ENCODE measurements at places on chromosomes 7 and 10.

- no peak for DNase-seq
Measured at GRCh38 chr10:132058793-132059759, 6.7 kb upstream of the JAKMIP3 start.

- no peak for DNase-seq
Measured at GRCh38 chr10:126155528-126155927, 232.7 kb downstream of the ADAM12 start.

GRCh38 chr10:78968943-78969342 is 99.8 kb upstream of the ZMIZ1 start:
- no peak for DNase-seq

DNA sequence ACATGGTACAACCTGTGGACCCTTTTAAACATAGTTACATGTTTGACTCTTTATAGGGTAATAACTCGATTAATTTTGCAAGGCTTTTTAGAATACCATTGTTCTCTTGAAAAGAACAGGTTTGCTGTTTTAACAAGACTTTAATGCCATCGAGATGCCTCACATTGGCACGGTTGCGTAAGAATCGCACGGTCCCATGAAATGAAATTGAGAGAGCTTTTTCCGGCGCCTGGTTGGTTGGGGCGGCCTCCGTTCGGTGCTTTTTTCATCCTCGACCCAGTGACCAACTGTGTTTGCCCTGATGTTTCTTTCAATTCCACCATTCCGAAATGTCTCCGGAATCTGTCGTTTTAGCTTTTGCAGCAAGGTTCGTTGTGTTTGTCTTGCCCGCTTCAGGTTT is 142.4 kb downstream of the CUX1 start:
- no peak for DNase-seq

GRCh38 chr7:157009778-157010587 is 480 bp downstream of the MNX1 start:
- DNase-seq, result no peak

GRCh38 chr7:55239406-55239805 is 125.7 kb upstream of the LANCL2 start:
- no peak for DNase-seq

GRCh38 chr7:7207876-7208275 is 25.5 kb downstream of the C1GALT1 start:
- no peak for DNase-seq

DNA sequence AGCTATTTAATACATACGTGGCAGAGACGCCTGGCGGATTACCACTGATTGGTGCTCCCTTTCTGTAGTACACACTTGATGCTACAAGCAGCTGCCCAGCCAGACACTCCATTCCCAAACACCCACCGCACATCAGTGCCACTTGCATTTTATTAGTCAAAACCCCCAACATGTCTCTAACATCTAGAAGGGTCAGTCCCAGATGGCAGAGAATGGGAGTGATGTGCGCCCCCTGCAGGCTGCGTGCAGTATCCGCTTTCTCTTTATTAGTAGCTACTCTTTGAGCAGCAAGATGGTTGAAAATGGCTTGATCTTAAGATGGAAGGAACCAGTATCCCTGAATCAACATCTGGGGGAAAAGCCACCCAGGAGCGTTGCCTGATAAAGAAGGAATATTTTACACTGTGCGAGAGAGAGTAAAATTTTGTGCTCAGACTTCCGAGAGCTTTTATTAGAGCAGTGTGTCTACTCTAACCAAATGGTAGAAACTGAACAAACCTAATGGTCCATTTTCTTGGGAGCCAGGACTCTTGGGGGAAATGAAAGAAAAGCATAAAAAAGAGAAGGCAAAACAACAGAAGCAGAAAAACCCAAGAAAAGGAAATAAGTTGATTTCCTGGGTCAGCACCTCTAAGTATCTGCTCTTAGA is 78.3 kb downstream of the ST8SIA6 start:
- DNase-seq, result no peak

DNA sequence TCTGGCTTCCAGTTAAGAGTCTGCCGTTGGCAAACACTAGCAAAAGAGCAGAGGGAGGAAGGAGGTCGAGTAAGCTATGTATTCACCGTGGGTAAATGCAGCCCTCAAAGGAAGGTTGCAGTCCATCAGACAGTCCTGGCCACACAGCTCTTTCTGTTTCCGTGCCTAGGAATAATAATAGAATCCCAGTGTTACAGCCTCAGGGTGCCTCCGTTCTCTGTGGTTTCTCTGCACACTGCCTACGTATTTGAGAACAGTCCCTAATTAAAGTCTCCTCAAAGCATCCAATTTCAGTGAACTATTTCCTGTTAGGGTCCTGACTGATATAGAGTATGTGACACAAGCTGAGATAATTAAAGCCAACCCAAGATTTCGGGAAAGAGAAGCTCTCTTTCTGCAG is 176.7 kb downstream of the GPAM start:
- DNase-seq, result no peak

DNA sequence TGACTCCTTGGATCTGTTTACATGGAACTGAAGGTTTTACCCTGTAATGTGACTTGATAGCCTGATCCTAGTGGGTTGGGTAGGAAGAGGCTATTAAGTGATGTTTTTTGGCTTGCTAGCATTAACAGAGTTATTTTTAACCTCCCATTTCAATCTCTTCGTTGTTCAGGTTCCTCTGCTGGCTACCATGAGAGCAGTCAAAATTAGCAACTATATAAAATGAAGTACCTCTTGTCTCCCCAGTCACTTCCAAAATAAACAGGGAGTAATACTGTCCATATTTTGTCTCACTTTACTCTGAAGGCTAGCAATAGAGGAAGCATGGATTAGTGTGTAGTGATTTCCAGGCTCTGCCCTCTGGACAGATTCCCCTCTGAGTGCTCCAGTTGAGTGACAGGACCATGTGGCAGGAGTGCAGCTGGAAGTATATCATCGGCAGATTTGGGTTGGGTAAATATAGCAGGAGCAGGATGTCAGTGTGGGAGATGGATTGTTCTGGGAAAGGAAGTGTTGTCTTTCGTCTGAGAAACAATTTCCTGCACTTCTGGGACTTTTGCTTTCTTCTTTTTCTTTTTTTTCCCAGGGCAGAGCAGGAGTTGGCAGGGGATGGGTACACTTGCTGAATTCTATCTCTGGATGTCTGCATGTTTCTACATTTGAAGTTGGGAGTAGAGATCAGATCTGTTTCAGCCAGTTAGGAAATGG is 35.2 kb downstream of the GBF1 start:
- no peak for DNase-seq

DNA sequence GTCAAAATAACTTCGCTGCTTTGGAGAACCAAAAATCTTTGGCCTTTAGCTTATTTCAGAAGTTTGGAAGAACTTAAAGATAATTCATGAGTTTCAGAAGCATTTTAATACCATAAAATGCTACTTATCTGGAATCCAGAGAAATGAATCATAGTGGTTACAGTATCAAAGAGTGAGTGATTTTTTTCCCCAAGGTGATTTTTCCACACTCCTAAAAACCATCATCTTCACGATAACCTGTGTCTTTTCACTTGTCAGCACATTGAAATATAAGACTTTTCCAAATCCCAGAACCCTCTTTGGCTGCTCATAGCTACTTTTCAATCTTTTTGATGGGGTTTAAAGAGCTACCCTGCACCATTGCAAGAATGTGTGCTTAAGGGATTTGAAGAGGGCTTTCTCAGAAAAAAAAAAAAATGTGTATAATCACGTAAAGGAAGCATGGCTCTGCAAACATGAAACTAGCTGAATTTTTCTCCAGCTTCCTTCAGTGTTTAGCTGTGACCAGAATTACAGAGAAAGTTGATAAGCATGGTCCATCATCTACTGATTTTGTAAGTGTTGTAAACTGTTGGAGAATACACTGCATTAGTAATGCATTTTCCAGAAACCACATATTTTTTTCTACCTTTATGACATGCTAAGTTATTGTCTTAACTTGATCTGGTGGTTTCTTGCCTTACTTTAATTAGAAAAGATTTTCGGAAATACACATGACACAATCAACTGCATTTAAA is 134.9 kb downstream of the BICC1 start:
- DNase-seq, result no peak

DNA sequence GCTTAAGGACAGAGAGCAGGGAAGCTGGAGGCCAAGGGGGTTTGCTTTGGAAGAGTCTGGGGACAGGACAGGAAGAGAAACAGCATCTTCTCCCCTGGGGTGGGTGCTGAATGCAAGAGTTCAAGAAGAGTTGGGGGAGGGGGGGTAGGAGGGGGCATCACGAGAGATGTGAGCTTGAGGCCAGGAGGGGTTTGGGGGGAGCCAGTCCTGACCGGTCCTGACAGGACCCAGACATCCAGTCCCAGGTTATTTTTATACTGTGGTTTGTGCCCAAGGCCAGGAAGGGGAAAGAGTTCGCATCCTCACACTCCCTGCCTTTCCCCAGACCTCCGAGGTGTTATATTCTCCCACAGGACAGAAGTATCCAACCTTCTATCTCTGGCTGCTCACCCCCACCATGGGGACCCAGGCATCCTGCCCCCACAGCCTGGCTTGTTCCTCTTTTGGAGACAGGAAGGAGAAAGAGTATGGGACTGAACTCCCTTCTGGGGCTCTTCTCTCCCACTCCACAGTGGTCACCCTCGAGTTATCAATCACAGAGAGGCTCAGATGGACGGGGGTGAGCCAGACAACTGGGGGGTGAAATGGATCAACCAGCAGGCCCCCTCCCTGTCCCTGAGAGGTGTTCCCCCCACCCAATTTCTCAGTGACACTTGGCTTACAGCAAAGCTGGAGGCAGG is 2.8 kb downstream of the TSC22D4 start:
- DNase-seq, result no peak

- no peak for DNase-seq
Measured at GRCh38 chr7:155405399-155406318, 52.3 kb upstream of the EN2 start.

GRCh38 chr10:55837273-55837672 is 523.8 kb downstream of the ZWINT start:
- no peak for DNase-seq

DNA sequence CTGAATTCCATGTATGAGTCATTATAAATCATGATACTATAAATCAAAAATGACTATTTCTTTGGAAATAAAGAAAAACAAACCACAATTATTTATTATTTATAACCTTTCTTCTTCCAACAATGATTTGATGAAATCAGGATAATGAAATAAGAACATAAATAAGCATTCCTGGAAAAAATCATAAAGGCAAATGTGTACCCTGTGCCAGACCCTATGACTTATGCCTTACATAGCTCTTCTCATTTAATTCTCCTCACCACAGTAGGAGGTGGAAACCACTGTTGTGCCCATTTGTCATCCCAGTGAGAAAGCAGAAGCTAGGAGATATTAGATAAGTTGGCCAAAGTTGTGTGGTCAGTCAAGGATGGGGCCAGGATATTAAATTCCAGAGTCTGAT is 255.1 kb downstream of the DOCK4 start:
- no peak for DNase-seq

DNA sequence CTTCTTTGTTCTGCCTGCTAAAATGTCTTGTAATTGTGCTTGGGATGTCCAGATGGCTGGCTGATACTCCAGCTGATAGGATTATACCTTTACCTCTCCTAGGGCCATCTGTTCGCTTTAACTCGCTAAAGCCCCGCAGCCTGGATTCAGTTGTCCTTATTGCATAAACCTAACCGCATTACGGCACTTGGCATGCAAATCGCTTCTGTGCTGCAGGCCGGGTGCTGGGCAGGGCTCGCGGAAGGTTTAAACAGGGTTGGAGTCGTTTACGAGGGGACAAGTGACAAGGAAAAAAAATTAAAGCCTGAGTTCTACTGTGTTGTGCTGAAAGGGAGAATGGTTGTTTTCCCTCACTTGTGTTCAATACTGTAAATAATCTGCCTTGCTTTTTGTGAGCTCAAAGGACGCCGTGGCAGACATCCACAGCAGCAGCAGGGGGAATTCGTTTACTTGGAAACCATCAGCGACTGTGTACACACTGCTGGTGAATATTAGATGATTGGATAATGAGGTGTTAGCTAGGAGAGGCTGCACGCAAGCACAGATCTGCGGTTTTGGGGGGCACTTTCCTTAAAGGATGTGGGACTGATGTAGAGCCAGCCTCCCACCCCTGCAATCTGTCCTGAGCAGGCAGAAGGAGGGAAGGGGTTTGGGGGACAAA is 93.0 kb downstream of the EBF3 start:
- no peak for DNase-seq

- DNase-seq, result no peak
Measured at GRCh38 chr7:28362812-28363211, 49.5 kb upstream of the CREB5 start.

DNA sequence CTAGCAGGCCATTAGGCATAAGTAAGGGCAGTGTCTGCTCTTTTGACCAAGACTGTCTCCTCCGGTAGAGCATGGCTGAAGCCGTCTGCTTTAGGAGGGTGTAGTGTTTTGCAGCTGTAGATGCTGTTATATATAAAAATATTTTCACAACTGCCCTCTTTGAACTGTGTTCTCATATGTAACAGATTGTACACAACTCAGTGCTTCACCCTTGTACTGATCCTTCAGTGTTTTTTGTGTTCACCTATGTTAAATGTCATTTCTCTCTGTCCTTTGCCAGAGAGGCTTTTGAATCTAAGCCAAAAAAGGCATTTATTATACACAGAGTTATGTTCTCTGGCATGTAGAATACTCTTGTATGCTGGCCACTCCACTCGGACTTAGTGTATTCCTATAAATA is 135.5 kb downstream of the BICC1 start:
- no peak for DNase-seq

DNA sequence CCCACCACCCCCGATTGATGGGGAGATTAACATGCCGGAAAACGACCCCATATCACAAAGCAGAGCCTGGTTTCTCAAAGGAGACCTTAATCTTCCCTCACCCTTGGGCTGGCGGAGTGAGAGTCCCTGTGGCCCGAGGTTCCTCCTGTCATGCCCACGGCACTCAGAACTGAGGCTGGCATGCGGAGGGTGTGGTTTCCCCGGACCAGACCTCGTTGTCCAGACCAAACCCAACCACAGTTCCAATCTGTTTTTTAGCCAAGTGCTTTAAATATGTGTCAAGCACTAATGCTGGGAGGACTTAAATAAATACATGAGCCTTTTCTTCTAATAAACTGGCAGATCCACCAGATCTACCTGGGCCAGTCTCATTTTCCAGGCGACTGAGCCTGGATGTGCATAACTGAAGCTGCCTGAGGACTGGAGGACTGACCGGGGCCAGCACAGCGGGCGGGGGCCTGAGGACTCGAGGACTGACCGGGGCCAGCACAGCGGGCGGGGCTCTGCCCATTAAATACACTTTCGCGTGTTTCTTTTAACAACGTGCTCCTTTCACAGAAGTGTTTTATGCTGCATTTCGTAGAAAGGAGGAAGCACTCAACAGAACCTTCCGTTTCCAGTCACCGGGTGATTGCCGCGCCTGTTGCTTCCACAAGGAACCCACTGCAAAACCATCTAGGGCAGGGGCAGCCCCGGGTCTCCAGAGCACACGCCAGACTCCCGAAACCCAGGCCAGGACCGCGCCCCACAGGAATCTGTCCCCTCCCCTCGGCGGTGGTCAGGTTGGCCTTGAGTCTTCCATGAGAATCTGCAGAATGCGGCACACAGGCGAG is 334.6 kb downstream of the PTPRN2 start:
- DNase-seq, result no peak

DNA sequence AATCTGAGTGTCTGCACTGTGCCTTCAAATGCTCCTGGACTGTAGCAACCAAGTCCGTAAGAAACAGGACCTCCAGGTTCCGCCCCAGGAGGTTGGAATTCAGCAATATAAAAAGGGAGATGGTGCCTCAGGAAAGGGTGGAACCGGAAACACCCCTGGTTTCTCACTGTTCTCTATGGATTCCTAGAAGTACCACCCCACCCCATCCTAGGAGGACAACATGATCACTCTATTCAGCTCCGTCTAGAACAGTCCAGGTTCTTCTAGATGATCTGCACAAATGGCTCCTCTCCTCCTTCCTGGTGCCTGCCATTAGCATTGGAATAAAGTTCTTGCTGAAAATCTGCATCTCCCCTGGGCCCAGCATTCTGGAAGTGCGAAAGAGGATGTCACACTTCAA is 7.6 kb upstream of the ZNF12 start:
- DNase-seq, result no peak

- no peak for DNase-seq
Measured at GRCh38 chr7:1922071-1922869, 252.2 kb downstream of the ELFN1 start.

Data from T-helper 1 cell (primary cell).